ENCODE measurements at places on chromosomes 4 and X.

DNA sequence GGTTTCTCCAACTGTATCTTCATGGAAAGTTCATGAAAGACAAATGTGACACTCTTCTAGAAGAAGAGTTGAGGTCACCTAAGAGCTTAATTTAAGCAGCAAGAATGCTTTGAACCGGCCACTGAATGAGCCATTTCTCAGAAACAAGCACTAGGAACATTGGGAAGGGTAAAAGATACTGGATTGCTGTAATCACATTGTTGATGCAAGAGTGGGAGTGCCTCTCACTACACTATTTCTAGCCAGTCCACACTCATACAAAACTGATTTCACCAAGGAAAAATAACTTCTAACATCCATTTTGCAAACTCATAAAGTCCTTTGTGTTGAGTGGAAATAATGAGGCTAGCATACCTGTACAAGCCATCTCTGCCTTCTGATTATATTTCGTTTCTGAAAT is 220.3 kb downstream of the RELL1 start:
- DNase-seq = no peak

GRCh38 chr4:69831646-69832325 is 28.2 kb downstream of the SULT1E1 start:
- no peak for DNase-seq

DNA sequence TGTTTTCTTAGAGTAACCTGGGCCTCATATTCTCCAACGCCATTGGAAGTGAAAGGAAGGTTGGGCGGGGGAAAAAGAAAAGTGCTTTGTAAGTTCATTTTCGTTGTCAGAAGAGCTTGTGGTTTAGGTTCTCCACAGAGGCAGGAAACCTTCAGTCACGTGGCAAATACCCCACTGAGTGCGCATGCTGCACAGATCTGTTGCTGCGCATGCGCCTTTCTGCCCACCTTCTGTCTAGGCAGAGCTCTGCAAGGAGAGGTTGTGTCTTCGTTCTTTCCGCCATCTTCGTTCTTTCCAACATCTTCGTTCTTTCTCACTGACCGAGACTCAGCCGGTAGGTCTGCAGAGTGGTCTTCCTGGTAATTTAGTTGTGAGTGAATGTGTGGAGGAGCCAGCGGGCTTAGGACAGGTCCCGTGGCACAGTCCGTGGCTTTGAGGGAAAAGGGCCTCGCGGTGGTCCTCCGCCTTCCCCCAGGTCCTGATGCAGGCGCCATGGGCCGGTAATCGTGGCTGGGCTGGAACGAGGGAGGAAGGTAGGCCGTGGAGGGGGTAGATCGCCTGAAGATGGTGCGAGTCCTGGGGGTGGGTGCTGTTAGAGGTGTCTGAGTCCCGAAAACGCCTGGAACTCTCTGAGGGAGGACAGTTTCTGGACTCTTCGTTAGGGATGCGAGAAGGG is at the start of gene PAGE5:
Gene PAGE5 (plus strand): TSS at position 228 of the 676 bp plus-strand sequence. CDS start 1,037 bp downstream, outside the sequence.
- DNase-seq = no peak

DNA sequence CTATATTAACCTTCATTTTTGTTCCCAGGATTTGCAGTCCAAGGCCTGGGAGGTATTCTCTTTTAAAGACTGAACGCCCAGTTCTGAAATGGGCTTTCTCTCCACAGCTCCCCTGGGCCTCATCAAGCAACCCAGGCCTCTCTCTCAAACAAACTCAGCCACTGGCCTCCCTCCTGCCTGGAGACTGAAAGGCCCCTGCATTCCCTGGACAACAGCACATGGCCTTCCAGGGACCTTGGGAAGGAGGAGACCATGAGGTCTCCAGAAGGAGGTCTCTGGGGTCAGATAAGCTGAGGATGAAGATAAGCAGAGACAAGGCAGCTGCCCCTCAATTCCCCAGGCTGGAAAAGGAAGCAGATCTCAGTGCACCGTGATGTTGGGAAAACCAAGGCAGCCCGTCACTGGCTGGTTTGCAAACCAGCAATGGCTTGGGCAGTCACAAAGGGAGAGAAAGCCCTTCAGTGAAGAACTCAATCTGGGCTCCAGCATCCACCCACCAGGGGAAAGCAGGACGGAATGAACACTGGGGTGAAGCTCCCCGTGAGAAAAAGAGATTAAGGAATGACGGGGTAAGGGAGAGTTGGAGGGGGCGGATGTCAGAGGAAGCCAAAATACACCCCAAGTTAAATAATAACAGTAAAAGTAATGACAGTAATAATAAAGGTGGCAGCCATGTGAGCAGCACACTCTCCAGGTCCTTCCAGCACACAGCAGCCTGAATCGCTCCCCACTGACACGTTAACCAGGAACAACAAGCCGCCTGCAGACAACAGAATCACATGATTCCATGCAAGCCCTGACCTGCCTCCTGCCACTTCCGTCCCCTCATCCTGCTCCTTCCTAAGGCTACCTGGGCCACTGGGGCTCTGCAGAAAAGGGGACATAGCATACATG is 22.3 kb downstream of the AMOT start:
- no peak for DNase-seq

DNA sequence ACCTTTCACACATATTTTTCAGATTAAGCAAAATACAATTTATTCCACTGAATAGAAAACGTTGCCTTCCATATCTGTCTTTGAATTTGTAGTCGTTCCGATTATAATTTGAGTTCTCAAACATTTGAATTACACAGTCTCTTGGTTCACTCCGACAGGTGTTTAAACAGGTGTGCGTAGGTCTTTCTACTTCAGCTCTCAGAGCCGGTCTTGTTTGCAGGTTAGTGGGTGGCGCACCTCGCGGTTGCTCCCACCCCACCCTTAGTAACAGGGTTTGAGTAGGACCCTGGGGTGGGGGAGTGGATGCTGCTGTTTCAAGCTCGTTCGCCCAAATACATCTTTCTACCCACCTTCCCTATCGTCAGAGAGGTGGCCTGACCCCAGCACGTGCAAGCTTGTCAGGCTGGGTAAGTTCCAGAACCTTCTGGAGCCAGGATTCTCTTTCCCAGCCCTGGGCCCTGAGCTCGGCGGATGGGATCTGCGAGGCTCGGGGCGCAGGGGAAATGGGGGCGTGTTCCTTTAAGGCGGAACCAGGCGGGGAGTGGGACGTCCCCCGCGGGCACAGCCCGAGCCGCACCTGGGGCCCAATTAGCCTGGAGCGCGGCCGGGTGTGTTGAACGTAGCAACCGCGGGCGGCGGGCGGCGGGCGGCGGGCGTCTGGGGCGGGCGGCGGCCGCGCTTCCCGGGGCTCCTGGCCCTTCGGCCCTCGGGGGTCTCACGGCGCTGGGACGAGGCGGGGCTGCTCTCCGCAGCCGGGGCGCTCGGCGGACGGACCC is at the start of gene FAM149A:
Gene FAM149A (plus strand): TSS at position 591 of the 776 bp plus-strand sequence.
- peak; percentile 19 for DNase-seq

GRCh38 chr4:43932448-43932847 is 516.2 kb downstream of the KCTD8 start:
- no peak for DNase-seq

DNA sequence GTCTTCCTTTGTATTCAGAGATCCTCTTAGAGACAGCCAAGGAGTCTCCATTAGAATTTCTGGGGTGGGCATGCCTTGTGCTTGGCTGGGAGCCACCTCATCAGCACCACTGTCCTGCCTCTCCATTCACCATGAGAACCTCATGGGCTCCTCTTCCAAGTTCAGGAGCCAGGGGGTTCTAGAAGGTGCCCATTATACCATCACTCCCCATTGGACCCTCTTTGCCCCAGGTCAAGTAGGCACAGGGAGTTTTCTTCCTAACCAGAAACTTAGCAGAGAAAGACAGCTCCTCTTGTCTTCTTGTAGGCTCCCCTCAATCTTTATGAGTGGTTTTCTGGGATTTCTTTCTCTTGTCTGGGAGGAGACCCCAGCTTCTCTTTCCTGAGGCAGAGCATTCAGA is 31.1 kb downstream of the ASMT start:
- DNase-seq = no peak

- DNase-seq = no peak
Observed at GRCh38 chrX:7709845-7710244, 133.1 kb upstream of the VCX start.

- no peak for DNase-seq
Observed at GRCh38 chrX:22520128-22520828, 247.6 kb downstream of the CBLL2 start.

DNA sequence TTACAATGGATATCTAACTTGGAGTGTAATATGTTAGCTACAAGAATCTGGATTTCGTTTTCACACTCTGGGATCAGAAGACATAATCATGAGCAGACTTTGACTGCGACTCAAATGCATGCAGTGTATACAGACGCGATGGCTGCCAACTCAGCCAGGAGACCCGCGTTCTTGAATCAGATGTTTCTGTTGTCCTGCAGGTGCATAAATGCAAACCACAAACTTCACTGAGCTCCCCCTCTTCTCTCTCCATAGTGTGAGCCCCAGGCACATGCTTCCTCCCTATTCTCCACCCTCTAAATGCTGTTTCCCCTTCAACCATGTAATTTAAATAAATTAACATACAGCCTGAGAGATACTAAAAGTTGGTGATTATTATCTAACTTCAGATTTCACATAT is 347.9 kb downstream of the DCHS2 start:
- no peak for DNase-seq

GRCh38 chrX:119290476-119290875 is 54.4 kb downstream of the PGRMC1 start:
- DNase-seq = no peak

GRCh38 chr4:153292897-153293741 is 51.4 kb upstream of the MND1 start:
- no peak for DNase-seq

DNA sequence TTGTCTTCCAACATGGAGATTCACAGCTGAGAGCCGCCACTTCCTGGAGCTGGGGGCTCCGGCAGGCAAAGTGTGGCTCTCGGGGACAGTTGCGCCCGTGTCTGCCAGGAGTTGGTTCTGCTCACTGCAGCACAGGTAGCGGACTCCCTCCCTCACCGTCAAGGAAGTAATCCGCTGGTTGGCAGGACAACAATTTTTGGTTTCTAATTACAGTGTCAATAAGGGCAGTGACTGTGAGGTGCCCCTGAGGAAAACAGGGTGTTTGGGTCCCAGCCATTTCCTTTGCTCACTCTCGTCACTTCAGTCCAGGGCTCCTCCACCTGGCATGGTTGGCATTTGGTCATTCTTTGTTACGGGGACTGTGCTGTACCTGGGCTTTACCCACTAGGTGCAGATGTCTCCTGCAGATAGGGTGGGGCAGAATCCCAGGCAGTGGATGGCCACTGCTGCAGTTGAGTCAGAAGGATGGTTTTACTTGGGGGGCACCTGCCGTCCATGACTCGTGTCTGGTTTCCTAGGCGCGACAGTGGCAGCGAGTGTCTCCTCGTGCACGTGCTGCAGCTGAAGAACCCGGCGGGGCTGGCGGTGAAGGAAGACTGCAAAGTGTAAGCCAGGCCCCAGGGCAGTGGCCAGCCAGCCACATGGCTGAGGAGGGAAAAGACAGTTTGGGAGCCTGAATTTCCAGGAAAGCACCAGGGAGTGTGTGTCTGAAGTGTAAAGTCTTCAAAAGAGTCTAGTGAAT is 32.1 kb upstream of the CLCN4 start:
- DNase-seq = no peak

DNA sequence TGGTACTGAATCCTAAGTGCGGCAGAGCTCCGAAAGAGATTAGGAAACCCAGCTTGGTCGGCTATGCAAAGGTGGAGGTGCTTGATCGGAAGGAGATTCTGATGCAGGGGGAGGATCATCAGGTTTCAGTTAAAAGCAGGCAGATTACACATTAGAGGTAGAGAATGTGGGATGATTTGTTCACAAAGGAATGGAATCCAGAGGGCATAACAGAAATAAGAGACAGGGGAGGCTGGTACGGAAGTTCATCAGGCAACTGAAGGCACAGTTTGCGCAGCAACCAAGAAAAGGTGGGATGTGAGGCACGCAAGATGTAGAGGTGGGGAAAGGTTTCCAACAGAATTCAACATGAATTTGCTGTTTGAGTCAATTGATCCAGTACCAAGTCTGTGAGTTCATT is 424 bp upstream of the ZNF330 start:
- DNase-seq = no peak

GRCh38 chrX:138777230-138777629 is 65.7 kb upstream of the FGF13 start:
- DNase-seq = no peak

DNA sequence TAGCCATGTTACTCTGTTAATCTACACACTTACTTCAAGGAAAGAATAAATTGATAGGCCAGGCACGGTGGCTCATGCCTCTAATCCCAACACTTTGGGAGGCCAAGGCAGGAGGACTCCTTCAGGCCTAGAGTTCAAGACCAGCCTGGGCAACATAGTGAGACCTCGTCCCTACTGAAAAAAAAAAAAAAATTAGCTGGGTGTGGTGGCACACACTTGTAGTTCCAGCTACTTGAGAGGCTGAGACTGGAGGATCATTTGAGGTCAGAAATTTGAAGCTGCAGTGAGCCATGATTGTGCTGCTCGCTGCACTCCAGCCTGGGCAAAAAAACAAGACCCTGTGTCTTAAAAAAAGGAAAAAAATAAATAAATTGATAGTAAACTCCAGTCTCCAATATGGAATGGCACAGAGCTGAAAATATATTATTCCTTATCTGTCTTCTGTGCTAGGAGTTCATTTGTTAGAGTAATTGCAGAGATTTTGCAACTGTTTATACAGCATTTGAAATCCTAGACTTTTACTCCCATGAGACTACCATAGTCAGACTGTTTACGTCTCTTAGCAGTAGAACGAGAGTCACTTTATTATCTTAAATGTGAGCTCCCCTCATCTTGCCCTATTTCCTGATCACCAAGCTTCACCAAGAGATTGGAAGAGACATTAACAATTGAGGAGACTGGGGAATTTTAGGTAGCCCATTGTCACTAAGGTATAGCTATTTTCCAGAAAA is 18.8 kb upstream of the TMEM131L start:
- DNase-seq = no peak

GRCh38 chrX:130531066-130531465 is 129.3 kb downstream of the RBMX2 start:
- no peak for DNase-seq

DNA sequence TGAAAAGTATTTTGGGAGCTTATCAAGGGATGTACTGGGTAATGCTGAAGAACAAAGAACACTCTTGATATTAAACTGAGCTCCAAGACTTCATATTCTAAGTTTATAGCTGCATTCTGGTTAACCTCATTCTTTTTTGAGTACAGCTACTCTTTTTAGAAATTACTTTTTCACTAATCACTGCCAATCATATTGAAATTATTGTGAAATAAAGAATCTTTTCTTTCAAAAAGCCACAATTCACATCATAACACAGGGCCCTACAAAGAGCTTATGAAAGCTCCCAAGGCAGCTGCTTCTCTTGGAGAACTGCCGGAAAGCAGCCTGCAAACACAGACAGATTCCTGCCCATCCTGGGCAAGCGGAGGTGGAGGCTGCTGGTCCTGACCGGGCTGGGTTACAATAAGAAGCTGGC is 121.4 kb downstream of the RNF150 start:
- no peak for DNase-seq
